Activated CD8-positive, alpha-beta memory T cell treated with anti-CD3 and anti-CD28 coated beads, Interleukin-2, amount 10 ng/mL, durations not matched to agents 7 days and 5 days (primary cell): ENCODE measurements at places on chromosomes 3 and 15.
A peak's percentile ranks its signal among the peaks of the same experiment; 100 is the strongest.

DNA sequence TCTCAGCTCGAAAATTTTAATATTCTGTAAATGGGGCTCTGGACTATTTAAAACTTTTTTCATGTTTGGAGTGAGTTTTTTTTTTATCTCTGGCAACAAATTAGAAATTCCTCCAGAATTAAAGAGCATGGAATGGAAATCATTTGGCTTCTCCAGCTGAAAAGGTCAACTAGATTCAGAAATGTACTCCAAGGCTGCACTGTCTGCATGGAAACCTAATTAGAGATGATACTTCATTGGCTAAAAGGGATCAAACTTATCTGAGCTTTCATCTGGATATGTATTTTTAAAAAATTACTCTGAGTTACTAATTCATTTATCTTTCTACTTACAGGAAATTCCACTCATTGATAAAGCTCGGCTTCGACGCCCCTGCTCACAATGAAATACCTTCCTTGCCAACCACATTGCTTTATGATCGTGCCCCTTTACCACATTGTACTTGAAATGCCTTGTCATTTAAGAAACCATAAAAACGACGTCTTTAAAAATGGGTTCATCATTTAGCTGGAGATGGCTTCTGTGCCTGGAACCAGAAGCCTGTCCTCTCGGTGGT lies 285.5 kb upstream of the ICE2 start:
- no peaks in the 10 kb centered on the region for H3K27me3 ChIP-seq
- no peak overlapping the region for H3K27ac ChIP-seq
- peaks cover 2% of the 10 kb centered on the region for H3K36me3 ChIP-seq
- no peak for DNase-seq
- H3K4me3 ChIP-seq: no peak overlapping the region

DNA sequence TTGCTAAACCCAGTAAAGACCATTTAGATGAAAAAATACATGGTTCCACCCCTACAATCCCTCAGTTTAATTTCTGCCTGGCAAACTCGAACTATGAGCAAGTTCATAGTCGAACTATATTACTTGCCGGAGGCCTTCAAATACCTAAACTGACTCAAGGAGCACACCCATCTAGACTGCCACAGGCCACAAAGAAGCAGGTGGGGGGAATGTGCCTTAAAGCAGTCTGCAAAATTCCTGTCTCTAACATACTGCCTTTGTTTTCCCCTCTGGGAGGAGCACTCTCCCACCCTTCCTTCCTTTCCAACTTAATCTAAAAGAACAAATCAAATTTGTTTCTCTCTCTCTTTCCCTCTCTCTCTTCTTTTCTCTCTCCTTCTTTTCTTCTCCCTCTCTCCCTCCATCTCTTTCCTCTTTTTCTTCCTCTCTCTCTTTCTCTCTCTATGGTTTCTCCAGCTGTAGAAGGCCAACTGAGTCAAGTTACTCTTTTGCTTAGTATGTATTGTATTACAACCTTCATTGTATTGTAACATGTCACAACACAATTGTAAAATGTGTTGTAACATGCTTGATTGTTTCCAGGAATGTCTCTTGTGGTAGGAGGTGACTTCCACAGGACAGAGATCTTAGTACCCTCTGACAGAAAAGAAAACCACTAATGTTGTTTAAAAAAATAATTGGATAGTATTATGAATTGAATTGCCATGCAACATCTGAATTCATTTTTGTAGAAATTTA lies 496.3 kb downstream of the ROBO2 start:
- H3K4me1 ChIP-seq: no peaks in the 10 kb centered on the region
- no peaks in the 10 kb centered on the region for H3K27me3 ChIP-seq
- no peak overlapping the region for H3K27ac ChIP-seq
- no peak overlapping the region for H3K4me3 ChIP-seq
- DNase-seq: no peak

DNA sequence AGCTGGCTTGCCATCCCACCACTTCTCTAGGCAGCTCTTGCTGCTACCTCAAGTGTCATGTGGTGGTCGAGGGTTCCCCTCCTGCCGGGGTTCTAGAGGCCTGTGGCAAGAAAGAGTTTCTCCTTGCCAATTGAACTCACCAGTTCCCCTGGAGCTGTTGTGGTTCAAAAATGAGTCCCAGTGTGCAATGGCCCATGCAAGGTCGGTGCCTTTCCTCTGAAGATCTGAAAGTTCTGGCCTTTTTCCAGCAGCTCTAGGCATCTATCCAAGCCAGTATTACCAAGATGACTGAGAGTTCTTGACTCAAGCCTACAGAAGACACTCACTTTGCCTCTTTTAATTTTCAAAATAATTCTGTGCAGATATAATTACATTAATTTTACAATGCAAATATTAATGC lies 163.6 kb downstream of the KCNMB2 start:
- H3K36me3 ChIP-seq: no peaks in the 10 kb centered on the region
- no peaks in the 10 kb centered on the region for H3K4me1 ChIP-seq

DNA sequence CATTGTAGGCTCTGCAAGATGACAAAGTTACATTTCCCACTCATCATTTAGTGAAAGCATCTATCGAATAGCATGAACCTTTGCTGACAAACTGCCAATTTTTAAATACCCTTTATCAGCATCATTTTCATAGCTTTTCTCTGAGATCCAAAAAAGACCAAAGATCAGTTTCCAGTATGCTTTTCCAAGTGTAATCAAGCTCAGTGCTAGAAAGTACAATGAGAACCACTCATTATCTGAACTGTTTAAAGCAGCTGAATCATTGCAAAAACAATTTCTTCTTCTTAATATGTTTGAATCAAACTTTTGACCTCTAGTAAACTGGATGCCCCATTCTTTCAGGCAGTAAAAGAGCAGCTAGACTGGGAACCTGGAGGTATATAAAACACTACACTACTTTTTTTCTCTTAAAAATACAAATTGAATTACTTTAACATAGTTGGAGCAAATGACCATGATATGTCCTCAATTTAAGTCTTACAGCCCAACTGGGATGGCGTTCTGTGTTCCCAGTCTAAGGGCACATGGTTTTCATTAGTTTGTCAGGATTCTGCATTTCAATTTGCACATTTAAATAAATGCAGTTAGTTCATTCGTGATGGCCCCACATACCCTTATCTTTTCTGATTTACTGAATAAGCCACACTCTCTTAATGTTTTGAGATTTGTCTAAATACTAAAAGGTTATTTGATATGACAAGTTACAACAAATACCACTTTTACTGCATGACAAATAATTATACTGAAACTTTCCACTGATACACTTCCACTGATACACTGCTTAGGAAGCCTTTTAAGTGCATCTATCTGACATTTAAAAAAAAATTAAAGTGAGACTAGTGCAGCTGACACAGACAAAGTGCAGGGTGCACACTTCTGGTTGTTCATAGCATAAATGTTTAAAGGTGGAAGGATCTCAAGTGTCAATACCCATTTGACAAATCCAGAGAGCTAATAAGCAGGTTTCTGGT lies 146.0 kb upstream of the FRMD4B start:
- no peaks in the 10 kb centered on the region for H3K4me1 ChIP-seq
- peaks cover 5% of the 10 kb centered on the region for H3K27me3 ChIP-seq
- no peak overlapping the region for H3K27ac ChIP-seq
- H3K36me3 ChIP-seq: no peaks in the 10 kb centered on the region
- DNase-seq: no peak

DNA sequence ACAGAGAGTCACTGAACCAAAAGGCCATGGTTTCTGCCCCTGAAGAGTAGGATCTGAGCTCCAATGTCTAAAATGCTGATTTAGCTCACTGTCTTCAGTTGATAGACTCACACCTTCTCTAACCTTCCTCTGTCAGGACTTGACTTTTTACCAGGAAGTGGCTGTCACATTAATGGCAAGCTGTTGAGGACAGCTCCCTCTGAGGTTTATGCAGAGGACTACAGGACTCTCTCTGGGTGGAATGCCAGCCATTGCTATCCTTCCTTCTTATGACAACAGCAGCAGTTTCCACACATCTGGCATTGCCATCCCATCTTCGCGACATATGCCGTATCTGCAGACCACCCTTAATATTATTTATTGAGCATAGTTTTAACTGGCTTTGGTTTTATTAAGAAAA lies 103.8 kb upstream of the PRICKLE2 start:
- no peak overlapping the region for H3K4me3 ChIP-seq
- H3K4me1 ChIP-seq: no peaks in the 10 kb centered on the region
- H3K27me3 ChIP-seq: no peaks in the 10 kb centered on the region
- H3K36me3 ChIP-seq: no peaks in the 10 kb centered on the region
- H3K27ac ChIP-seq: no peak overlapping the region

DNA sequence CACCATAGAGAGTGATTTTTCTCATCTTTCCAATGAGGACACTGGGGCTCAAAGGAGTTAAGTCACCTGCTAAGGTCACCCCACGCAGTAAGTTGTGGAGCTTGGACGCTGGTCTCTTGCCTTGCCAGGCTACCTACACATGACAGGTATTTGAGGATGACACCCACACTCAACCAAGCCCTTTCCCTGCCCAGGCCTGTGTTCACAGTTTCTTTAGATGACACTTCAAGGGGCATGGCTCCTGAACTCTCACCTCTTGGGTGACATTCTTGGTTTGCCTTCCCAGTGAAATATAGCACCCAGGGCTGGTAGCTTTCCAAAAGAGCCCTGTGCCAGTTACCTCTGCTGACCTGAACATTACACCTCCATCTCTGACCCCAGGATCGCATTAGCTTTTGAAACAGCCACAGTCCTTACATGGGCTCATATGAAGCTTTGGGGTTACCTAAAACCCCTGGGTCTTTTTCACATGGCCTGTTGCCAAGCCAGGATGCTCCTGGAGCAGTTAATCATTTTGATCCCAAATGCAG lies 148.0 kb downstream of the RPLP1 start:
- DNase-seq: peak; percentile 38
- H3K27ac ChIP-seq: no peak overlapping the region
- H3K4me3 ChIP-seq: no peak overlapping the region
- no peaks in the 10 kb centered on the region for H3K36me3 ChIP-seq

- no peak overlapping the region for H3K4me3 ChIP-seq
- no peaks in the 10 kb centered on the region for H3K27me3 ChIP-seq
- no peaks in the 10 kb centered on the region for H3K4me1 ChIP-seq
- H3K27ac ChIP-seq: no peak overlapping the region
Measured at GRCh38 chr3:134752761-134753461, 42.1 kb upstream of the EPHB1 start.

DNA sequence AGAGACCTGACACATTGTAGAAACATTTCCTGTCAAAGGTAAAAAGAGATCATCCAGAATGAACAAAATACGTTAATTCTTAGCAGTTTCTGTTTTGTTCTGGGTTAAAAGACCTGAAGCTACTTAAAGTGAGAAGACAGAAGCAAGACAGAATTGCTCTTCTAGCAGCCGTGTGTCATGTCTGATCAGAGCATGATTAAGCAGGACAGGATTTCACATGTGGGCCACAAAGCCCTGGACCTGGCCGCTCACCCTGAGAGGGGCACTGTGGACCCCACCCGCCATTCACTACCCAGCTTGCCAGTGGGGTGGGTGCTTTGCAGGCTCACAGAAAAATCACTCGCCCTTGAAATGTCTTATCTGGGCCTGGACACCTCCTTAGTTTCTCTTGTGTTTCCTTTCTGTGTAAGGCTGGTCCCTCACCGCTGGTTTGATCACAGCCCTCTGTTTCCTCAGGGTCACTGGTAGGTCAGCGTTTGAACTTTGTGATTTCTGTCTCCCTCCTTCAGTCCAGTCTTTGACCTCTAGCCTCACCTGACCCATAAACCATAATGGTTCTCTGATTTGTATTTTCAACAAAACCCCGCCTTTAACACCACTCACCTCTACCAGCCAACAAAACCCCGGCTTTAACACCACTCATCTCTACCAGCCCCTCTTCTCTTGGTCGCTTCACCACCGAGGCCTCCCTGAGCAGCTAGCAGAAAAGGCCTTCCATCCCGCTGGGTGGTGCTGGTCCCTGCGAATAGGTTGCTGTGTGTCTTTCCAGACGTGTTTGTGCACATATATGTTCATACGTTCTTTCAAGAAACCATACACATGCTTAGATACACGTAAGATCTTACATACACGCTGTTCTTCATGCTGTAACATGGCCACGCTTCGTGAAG lies 185.0 kb downstream of the OR4M2 start:
- H3K4me1 ChIP-seq: peaks cover 7% of the 10 kb centered on the region
- H3K27ac ChIP-seq: no peak overlapping the region
- H3K27me3 ChIP-seq: no peaks in the 10 kb centered on the region
- H3K36me3 ChIP-seq: no peaks in the 10 kb centered on the region
- H3K4me3 ChIP-seq: no peak overlapping the region

DNA sequence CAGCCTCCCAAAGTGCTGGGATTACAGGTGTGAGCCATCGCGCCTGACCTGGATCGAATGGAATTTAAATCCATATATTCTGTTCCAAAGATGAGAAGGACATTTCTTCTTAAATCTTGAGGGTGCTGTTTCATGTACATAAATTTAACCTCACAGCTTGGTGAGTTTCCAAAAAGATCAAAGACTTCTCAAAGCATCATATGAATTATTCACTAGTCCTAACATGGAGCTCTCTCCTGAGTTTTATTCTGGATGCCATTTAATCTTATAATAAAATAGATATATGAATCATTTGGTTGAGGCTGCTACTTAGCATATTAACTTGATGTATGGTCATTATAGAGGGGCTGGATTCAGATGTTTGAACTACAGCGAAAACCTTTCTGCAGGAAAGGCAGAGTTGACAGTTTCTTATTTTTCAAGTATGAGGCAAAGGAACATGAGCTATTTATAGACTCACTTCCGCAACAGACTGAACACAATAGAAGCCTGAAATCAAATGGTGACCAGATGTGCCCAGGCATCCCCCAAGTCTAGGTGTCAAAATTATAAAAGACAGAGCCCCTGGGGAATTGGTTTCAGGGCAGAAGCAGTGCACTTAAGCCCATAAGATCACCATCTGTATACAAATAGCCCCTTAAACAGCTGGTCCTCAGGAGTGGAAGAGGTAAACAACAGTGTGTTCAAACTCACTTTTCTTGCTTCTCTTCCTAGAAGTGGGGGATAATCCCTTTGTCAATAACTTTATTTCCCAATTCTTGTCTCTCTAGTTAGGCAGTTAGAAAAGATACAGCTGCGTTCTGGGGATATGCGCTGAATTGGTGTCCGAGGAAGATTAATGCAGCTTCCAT lies 29.7 kb downstream of the STARD9 start:
- DNase-seq: peak; percentile 43
- no peaks in the 10 kb centered on the region for H3K27me3 ChIP-seq
- peaks cover 27% of the 10 kb centered on the region for H3K36me3 ChIP-seq
- peak overlapping the region; percentile 10 for H3K4me3 ChIP-seq

DNA sequence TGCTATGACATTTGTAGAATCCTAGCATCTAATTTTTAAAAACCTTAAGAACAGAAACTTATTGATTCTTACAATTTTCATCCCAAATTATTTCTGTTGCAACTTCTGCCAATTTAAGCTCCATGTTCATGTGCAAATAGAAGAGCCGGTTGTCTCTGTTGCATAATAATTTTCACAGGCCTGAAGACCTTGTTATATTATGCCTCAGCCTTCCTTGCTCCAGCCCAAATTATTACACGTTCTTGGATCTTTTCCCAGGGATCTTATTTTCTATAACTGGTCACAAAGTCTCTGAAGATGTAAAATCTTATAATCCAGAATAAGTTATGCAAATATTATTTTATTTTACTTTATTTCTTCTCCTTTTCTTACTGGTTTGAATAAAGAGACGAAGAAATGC lies 210.7 kb upstream of the DPH6 start:
- no peaks in the 10 kb centered on the region for H3K4me1 ChIP-seq
- H3K36me3 ChIP-seq: no peaks in the 10 kb centered on the region
- no peak overlapping the region for H3K27ac ChIP-seq
- no peak for DNase-seq
- no peak overlapping the region for H3K4me3 ChIP-seq
